GF-D8 (cell line): ENCODE measurements at places on chromosomes 4 and X.

DNA sequence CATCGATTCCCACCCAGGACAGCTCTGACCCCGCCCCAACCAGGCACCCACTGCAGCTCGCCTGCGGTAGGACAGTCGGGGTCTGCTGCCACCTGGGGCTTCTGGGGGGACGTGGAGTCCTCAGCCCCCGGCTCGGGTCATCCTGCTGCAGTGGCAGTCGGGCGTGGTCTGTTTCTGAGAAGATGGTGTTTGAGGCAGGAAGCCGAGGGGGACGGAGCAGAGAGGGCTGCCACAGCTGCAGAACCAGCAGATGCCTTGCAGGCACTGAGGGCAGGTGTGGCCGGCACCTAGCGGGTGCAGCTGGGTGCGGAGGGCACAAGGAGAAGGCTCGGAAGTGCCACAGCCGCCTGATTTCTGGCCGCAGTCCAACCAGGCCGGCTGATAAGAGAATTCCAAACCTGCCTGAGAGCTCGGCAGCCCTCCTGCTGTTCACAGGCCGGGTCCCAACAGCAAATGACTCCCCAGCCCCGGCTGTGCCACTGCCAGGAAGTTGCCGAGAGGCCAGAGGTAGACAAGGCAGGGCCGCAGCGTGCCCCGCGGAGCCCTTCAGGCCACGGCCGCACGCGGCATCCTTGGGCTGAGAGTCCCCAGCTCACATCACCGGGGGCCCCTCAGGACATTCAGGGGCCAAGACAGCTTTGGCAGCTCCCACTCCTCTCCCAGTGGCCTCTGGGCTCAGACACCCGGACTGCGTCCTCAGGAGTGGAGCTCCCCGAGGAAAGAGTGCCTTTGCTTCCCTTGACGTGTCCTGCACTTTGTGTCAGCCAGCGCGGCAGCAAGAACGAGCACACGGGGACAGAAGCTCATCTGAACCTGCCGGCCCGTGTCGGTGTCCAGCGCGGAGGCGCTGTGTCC is 9.4 kb upstream of the CPLX1 start:
- no peak for DNase-seq

DNA sequence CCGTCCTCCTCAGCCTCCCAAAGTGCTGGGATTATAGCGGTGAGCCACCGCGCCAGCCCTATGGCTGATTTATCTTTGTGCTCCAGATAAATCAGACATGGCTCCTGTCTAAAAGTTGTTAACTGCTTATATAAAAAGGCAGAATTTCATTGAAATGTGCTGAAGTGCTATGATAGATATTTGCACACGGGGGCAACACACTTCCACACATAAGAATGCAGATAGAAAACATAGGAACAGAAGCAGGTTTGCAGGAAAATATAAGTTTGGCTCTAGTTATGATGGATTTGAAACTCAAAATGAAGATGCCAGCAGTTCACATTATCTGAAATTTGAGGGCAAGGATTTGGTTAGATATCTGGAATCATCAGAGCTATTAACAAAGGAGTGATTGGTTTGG is 163.1 kb upstream of the SLITRK2 start:
- no peak for DNase-seq

DNA sequence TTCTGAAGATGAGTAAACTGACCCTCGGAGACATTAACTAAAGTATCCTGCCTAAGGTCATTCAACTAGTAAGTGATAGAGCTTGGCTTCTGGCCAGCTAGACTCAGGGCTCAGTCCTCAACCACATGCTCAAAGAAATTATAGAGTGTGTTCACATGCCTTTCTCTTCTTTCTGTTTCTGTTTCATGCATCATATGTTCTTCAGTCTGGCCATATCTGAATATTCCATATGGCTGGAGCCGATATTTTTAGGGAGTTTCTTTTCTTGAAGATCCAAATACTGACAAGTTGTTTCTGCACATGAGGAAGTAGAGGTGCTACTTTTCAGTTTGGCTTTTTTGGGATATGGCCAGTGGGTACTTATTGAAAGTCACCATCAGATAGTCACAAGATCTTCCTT is 44.9 kb downstream of the MMRN1 start:
- no peak for DNase-seq

- DNase-seq, result no peak
These were observed 242.2 kb upstream of the GK2 start for GRCh38 chr4:79650217-79650616.

DNA sequence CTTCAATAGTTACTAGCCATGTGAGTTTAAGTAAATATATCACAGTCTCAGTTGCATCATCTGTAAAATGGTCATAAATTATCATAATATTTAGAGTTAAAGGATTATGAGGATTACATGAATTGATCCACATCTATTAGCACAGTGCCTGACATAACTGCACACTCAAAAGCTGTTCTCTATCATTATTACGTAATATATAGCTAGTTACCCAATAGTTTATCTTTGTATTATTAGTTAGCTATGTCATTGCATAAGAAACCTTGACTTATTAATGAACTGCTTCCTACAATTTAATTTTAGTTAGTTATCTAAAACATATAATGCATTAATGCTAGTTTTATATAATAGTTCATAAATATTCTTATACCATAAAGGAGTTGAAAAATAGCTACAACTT is 1076.9 kb upstream of the GRID2 start:
- no peak for DNase-seq

DNA sequence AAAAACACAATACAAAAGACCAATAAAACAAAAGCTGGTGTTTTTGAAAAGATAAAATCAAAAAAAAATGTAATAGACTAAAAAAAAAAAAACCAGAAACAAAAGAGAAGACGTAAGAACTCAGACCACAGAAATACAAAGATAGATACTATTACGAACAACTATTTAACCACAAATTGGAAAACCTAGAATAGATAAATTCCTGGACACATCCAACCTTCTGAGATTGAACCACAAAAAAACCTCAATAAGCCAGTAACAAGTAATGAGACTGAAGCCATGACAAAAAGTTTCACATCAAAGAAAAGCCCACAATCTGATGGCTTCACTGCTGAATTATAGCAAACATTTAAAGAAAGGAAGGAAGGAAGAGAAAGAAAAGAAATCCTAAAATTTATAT is 16.2 kb downstream of the RCHY1 start:
- no peak for DNase-seq

GRCh38 chr4:155734065-155734464 is 24.8 kb upstream of the GUCY1B1 start:
- DNase-seq, result no peak

GRCh38 chrX:100975212-100975611 is 5.7 kb downstream of the ARL13A start:
- no peak for DNase-seq

- no peak for DNase-seq
These were observed 69.0 kb downstream of the SLC16A2 start for GRCh38 chrX:74490247-74490646.

DNA sequence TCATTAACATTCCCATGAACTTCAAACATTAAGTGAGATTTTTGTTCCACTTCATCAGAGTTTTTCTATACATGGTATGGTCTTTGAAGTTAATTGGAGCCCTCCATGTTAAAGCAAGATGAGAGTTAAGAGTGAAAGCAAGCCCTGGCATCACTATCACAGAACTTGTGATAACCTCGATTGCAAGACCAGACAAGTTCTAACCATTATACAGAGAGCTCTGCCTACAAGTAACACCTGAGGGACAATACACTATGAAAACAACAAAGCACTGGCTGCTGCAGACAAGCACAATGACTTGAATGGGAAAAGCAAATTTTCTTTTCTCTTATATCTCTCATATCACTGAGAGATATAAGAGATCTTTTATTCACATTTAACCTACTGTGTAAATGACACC is 126.6 kb upstream of the GYPA start:
- no peak for DNase-seq
